ENCODE measurements at places on chromosomes 1 and 21.

DNA sequence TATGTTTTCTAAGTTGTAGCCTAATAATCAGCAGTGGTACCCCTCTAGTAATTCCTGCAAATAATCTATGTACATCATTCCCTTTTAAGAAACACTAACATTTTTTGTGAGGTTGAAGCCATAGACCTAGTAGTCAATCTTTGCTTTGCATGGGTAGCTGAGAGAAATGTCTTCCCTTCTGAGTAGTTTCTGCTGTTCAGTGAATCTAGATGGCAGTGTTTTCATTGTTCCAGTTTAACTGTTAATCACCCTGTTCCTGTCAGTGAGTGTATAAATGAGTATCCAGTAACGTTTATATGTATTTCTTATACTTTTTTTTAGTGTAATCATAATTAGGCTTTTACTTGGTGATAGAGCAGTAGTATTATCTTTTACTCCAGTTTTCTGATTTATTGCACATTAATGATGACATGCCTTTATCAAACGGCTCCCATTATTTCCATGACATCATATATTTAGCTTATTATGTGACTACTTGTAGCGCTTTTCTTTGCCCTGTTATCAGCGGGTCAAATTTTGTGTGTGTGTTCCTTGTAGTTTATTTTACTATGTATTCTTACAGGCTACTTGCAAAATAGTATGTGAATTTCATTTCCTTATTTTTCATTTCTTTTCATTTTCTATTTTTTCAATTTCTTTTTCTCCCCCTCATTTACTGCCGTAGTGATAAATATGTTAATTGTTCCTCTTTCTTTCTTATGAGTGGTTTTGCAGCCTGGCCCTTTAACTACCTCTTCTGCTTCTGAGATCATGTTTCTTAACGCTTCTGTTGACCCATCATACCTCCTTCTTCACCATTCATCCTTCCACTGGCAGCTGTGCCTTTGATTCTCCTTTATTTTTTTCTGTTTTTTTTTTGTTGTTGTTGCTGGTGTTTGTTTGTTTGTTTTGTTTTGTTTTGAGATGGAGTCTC, 18.8 kb downstream of the CEP350 start:
- no peak for DNase-seq

GRCh38 chr1:91958926-91959325, 9.7 kb downstream of the BRDT start:
- DNase-seq, result no peak

- no peak for DNase-seq
Observed at GRCh38 chr1:90325168-90325567, 330.3 kb downstream of the ZNF326 start.

- peak; percentile 63 for DNase-seq
Observed at GRCh38 chr1:222043444-222044292, 301.8 kb upstream of the DUSP10 start.

GRCh38 chr1:48006264-48006663, 9.1 kb upstream of the TRABD2B start:
- no peak for DNase-seq

DNA sequence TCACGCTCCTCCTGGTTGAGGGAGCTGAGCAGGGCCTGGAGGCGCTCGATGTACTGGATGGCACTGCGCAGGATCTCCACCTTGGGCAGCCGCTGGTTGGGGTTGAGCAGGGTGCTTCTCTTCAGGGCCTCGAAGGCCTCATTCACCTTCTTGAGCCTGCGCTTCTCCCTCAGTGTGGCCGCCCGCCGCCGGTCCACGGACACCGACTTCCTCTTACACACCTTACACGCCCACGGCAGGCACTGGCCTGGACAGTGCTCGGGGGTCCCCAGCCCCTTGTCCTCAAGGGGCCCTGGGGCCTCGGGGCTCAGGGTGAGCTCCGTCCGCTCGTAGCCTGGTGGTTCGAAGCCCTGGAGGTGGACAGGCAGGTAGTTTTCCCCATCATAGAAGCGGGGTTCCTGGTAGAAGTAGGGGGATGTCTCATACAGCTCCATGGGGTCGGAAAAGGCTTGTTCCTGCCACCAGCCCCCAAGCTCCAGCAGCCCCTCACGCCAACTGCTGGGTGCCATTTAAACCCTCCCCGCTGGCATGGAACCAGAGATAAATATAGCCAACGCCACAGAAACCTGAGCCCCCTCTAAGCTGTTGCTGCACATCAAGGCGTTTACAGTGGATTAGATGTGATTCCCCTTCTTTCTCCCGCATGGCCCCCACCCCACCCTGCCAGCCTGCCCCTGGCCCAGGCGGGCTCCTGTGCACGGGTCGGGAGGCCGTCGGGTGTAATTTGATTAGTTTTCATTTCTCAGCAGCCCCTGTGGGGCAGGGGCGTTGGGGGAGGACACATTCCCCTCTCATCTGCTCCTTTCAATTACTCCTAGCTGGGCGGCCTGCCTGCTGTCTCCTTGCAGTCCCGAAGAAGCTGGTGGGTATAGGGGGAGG, at the start of gene MYOG:
Gene MYOG (minus strand): TSS at position 485 of the 879 bp plus-strand sequence. CDS start 51 bp downstream, at position 434.
- no peak for DNase-seq

- DNase-seq, result no peak
Observed at GRCh38 chr1:60402816-60403215, 329.2 kb upstream of the C1orf87 start.

DNA sequence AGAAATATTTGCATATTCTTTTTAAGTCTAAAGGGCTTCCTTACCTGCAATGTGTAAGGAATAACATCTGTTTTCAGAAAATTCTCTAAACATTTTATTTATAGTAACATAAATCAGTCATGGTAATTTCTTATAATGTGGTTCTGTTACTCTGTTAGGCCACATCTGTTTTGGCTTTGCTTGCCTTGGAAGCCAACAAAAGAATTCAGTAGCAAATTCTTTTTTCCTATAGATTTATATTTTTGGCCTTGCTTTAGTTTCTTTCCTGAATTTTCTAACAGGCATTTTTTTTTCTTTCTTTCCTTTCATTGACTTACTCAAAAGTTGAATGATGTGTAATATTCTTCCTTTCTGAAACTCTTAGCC, 72.2 kb downstream of the OSBPL9 start:
- DNase-seq, result no peak

DNA sequence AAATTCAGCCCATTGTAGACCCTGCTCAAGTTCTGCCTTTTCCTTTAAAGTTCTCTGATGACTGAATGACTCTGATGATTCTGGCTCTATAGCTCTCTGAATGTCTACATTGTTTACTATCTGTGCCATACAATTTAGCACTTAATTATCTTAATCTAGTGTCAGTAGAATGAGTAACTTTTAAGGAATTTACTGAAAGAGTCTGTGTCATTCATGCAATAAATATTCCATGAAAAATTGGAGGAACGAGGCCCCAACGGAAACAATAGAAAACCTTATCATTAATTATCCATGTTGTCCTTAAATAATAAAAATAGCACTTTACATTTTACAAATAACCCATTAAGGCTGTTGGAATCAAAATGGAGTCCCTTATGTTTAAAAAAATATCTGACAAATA, 77.8 kb downstream of the SLC44A5 start:
- no peak for DNase-seq
